ENCODE measurements at places on chromosomes 6 and 20.
A peak's percentile ranks its signal among the peaks of the same experiment; 100 is the strongest.

DNA sequence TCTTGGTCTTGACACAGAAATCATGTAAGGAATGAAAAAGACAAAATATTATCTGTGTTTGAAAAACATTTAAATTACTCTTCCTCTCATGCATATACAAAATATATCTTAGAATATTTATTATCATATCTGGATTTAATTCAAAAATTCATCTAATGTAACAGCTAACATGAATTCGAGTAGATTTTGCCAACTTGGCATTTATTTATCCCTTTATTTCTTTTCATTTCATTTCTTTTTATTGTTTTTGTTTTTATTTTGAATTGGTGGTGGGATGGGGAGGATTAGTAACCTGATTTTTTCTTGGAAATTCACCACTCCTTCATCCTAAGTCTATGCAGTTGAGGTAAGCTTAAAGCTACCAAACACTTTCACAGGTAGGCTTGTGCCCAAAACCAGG lies 508.7 kb downstream of the EPHA7 start:
- no peak for DNase-seq

- no peak for DNase-seq
Observed at GRCh38 chr20:23156842-23157423, 70.8 kb upstream of the CD93 start.

GRCh38 chr6:27143474-27144026 lies 104.0 kb upstream of the PRSS16 start:
- DNase-seq = no peak

GRCh38 chr6:89460713-89461112 lies 27.8 kb downstream of the ANKRD6 start:
- DNase-seq = no peak

DNA sequence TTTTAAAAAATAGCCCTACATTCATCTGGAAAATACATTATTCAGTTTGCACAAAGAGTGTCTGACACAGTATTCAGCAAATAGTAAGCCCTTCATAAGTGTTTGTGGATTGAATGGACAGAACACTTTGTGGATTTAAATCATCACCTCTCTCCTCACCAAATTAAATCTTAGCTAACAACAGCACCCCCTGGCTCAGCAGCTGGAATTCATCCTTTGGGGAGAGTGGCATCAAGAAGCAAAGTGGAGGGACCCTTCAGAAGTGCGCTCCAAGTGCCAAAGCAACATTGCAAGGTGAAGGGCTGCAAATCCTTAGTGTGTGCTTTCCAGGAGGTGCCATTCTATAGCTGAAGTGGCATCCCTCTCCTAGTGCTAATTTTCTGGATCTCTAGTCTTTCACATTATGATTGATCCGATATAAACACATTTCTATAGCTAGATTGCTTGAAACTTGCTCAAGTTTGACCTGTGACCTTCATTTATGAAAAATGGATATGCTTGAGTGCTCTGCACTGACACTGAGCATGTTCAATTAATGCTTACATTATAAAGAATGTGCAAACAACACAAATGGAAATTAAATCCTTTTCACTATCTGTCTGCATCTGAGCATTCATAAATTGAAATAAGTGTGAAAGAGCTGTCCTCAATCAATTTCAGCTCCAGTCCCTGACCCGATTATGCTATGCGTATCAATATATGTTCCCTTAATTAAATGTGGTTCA lies 891.7 kb downstream of the C6orf118 start:
- no peak for DNase-seq

GRCh38 chr6:68635706-68636513 lies 828 bp downstream of the ADGRB3 start:
- DNase-seq = no peak

GRCh38 chr6:157432892-157433265 lies 51.9 kb downstream of the ZDHHC14 start:
- DNase-seq = no peak

GRCh38 chr20:56376331-56376730 lies 15.7 kb downstream of the AURKA start:
- DNase-seq = no peak

DNA sequence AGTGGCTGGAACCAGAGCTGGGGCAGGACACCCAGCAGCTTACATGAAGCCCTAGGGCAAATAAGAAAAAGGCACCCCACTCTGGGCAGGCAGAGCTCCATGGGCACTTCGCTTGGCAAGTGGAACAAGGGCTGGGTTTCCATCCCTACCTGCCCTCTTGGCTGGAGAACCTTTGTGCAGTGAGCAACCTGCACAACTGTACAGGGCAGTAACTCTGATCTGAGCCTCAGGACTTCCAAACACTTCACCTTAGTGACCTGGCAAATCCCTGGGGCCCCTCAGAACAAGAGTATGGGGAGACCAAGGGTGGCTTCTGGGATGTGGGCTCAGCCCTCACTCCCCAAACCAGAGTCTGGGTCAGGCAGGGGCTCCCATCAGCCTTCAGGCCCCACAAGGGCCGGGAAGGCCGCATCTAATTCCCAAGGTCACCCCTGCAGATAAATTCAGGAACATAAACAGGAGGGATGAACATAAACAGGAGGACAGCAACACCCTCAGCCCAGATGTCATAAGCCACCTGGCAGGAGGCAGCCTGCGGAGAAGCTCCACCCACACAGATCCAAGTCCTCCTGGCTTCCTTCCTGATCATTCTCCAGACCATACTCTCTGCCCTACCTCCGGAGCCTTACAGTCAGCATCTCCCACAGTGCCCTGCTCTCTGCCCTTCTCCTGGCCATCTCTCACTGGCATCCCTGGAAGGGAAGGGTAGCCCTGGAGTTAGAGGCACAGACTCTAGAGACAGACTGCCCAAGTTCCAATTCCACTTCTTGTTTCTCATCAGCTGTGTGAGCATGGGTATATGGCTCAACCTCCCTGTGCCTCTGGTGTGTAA lies 37.5 kb downstream of the HNF4A start:
- no peak for DNase-seq

- peak; percentile 39 for DNase-seq
Observed at GRCh38 chr6:150249261-150249660, 106.4 kb downstream of the PPP1R14C start.

GRCh38 chr20:33237989-33238388 lies 2.2 kb downstream of the BPIFA1 start:
- DNase-seq = no peak

DNA sequence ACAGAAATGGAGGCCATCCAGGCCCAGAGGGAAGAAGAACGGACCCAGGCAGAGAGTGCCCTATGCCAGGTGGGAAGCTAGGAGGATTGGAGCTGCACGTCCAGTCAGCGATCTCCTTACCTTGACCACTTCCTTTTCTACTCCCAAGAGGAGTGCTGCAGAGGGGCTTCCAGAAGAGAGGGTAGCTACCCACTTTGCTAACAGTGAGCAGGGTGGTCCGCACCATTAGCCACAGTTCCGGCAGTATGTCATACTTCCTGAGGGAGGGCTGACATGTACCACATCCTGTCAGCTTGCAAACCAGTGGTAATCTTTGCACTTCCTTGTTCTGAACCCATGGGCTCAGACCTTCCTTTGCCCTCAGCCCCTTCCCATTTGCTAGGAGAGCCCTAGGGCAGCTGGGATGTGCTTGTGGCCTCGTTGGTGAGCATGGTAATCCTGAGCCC lies 35.4 kb downstream of the CEP250 start:
- no peak for DNase-seq

GRCh38 chr6:15337582-15337981 lies 91.7 kb downstream of the JARID2 start:
- no peak for DNase-seq

Measured in iris pigment epithelial cell (primary cell).